Fibroblast of upper back skin (primary cell): ENCODE measurements at places on chromosomes 2 and 18.

DNA sequence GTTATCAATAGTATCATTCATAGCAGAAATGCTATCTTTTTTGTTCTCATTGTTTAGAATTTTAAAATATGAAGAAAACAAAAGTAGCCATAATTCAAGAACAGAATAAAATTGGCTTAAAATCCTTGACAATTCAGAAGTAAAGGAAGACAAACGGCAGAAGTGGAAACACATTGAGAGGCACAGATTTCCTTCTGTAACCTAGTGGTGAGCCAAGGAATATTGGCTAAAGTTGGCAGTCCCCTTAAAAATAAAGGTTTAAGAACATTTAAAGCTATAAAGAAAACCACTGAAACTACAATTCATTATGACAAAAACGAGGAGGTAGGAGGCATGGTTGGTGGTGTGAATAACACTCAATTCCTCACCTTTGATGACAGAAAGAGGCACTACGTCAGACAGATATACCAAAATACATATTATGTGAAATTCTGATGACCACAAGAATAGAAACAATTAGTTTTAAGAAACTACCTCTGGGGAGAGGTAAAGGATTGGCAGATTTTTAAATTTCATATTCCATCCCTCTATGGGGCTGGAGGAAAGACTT lies 42.3 kb downstream of the SFT2D3 start:
- no peak for DNase-seq

- DNase-seq = no peak
These were observed 117.0 kb downstream of the NFATC1 start for GRCh38 chr18:79512461-79513380.

DNA sequence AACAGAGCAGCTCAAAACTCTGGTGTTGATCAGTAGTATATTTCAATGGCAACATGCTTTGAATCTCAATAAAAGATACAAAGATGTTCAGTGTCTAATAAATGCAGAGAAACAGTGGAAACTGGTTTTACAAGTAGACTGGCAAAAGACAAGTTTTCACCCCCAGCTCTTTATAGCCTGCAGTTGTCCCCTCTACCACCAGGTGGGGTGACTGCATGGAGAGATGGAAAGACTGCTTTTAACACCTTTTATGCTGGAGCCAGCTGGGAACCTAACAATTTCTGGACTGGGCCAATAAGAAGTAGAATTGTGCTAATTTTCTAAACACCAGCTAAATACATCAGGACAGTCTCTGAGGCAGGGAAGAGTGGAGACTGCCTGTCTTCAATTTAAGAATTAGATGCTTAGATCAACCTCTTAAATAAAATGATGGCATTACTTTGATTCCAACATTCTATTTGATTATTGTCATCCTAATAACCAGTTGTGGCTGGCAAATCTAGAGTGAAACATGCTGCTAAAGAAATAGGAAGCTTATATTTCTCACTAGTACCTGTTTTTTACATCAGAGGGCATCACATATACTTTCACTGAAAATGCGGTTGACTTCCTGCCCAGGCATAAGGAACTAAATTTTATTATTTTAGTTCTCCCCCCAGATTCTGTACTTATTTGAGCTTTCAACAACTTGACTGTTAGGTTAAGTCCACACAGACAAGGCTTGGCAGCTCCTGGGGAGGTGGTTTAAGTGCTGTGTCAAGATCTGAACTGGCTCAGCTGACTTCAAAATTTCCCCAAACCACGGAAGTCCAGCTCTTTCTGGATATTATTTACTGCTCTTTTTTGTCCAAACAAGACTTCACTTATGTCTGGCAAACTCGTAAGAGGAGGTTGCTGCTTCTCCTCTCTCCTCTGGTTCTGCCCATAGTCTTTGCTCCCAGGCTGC lies 140.5 kb downstream of the TPGS2 start:
- DNase-seq = peak; percentile 68

GRCh38 chr2:66539452-66539851 lies 104.5 kb downstream of the MEIS1 start:
- DNase-seq = peak; percentile 87

- no peak for DNase-seq
These were observed 34.7 kb downstream of the AGPS start for GRCh38 chr2:177427316-177427715.

DNA sequence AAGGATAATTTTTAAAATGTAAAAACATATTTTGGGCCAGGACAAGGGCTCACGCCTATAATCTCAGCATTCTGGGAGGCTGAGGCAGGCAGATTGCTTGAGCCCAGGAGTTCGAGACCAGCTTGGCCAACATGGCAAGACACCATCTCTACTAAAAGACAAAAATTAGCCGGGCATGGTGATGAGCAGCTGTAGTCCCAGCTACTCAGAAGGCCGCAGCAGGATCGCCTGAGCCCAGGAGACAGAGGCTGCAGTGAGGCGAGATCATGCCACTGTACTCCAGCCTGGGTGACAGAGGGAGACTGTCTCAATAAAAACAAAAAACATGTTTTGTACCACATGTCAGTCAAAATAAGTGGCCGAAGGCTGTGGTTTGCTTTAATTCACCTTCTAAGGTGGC lies 122.5 kb downstream of the HDAC4 start:
- DNase-seq = no peak

GRCh38 chr18:8890957-8891464 lies 185.7 kb downstream of the MTCL1 start:
- DNase-seq = peak; percentile 97

- no peak for DNase-seq
These were observed 186.6 kb downstream of the RAD51AP2 start for GRCh38 chr2:17331636-17332035.

GRCh38 chr2:169507698-169508097 lies 1.8 kb upstream of the KLHL41 start:
- peak; percentile 25 for DNase-seq

- no peak for DNase-seq
These were observed 38.6 kb downstream of the LAMA3 start for GRCh38 chr18:23727707-23728493.

DNA sequence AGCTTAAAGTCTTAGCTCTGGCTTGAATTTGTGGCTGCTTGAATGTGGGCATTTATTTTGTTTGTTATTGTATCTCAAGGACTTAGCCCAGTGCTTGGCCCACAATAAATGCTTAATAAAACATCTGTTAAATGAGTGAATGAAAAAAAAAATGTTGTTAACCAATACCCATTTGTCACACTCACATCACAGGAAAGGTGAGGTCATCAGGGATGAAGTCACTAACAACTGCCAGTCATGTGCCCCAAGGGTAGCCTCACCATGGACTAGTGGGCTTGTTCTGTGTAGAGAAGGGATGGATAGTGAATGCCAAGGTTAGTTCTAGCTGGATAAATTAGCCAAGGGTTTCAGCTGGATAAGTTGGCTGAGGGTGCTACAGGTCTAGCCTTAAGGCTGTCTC lies 3.0 kb downstream of the NRBP1 start:
- peak; percentile 19 for DNase-seq

- no peak for DNase-seq
These were observed 437.6 kb downstream of the NCKAP5 start for GRCh38 chr2:133130548-133131246.

- no peak for DNase-seq
These were observed 113.9 kb upstream of the CCDC68 start for GRCh38 chr18:55073116-55073515.

DNA sequence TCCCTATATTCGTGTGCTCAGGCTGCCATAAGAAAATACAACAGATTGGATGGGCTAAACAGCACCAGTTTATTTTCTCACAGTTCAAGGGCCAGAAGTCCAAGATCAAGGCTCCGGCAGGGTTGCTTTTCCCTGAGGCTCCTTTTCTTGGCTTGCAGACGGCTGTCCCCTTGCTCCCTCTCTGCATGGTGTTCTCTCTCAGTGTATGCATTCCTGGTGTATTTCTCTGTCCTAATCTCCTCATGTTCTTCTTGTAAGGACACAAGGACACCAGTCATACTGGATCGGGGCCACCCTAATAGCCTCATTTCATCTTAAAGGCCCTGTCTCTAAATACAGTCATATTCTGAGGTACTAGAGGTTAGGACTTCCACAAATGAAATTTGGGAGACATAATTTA lies 62.6 kb upstream of the SLC16A14 start:
- no peak for DNase-seq

DNA sequence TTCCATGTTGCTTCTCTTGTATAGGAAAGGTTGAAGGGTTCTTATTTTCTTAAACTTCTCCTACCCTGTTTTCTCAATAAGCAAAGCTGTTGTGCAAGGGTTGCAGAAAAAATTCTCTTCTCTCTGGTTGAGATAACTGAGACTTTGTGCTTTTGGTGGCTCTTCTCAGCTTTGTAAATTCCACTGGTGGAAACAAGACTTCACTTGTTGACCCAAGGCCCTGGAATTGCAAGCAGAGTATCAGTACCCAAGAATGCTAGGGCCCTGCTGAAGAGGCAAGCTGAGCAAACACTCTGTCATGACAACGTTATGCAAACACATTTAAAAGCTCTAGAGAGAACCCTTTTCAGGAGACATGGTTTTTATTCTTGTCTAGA lies 294.7 kb upstream of the EPAS1 start:
- DNase-seq = no peak

- DNase-seq = no peak
These were observed 15.2 kb downstream of the SRSF7 start for GRCh38 chr2:38735999-38736320.

DNA sequence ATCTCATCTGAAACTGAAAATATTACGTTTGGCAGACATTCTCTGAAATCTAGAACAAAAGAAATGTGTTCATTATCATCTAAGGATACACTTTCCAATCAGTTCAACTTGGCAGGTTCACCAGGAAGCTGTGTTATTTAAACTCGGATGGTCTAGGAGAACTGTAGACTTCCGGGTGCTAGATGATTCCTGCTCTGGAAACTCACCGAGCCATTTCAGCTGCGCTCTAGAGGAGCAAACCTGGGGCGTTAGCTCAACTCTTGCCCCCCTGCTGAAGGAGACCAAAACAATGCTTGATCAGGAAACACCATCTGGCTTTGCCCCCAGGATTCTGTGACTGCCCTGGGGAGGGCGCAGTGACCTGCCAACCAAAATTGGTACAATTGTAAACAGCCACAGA lies 22.9 kb downstream of the MLPH start:
- no peak for DNase-seq

DNA sequence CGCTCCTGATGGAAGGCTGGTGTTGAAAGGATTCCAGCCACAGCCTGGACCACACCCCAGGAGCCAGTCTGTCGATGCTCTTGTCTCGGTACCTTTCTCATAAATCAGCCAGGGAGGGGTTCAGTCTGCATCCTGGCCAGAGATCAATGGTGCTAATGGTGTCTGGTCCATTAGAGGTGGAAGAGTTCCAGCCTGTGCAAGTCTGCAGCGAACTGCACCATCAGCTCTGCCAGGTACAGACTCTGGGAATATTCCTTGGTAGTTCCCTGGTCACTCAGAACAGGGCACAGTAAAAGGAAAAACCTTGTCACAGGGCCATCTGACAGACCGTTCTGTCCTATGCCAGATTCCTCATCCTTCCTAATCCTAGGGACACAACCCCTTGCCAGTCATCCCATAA lies 164.3 kb downstream of the MTCL1 start:
- no peak for DNase-seq

GRCh38 chr18:23689616-23690504 lies 607 bp downstream of the LAMA3 start:
- no peak for DNase-seq
